ENCODE measurements at places on chromosomes 1 and 21. TPM values are rescaled to one million over a fixed set of nuclear protein-coding genes. Genes with fewer than 3 reads are reported as not detected.

The ANKRD13C gene
- 24.6 TPM for total RNA-seq

The ATP6V1G3 gene
- not detected for total RNA-seq

The MYOC gene
- total RNA-seq: not detected

The ADAMTS5 gene
- not detected for total RNA-seq

The OR2C3 gene
- not detected for total RNA-seq

The FMO5 gene
- total RNA-seq: 0.12 TPM
